ENCODE measurements at places on chromosomes 12 and 14.

- H3K4me1 ChIP-seq: no peaks in the 10 kb centered on the region
- H3K27ac ChIP-seq: no peak overlapping the region
- DNase-seq: no peak
- no peak overlapping the region for H3K4me3 ChIP-seq
- H3K36me3 ChIP-seq: no peaks in the 10 kb centered on the region
Measured at GRCh38 chr12:127024791-127025190, 1242.2 kb upstream of the TMEM132C start.

GRCh38 chr14:95959317-95959716 lies 79.8 kb upstream of the C14orf132 start:
- peaks cover 18% of the 10 kb centered on the region for H3K27me3 ChIP-seq
- H3K4me1 ChIP-seq: no peaks in the 10 kb centered on the region
- H3K36me3 ChIP-seq: no peaks in the 10 kb centered on the region
- no peak for DNase-seq

DNA sequence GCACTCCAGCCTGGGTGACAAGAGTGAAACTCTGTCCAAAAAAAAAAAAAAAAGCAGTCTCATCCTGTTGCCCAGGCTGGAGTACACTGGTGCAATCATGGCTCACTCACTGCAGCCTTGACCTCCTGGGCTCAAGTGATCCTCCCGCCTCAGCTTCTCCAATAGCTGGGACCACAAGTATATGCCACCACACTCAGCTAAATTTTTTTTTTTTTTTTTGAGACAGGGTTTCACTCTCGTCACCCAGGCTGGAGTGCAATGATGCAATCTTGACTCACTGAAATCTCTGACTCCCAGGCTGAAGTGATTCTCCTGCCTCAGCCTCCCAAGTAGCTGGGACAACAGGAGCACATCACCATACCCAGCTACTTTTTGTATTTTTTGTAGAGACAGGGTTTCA lies 5.2 kb upstream of the CNPY2 start:
- peaks cover 5% of the 10 kb centered on the region for H3K4me1 ChIP-seq
- H3K27ac ChIP-seq: no peak overlapping the region
- no peak overlapping the region for H3K4me3 ChIP-seq
- H3K36me3 ChIP-seq: peaks cover 23% of the 10 kb centered on the region
- no peak for DNase-seq
- no peaks in the 10 kb centered on the region for H3K27me3 ChIP-seq

DNA sequence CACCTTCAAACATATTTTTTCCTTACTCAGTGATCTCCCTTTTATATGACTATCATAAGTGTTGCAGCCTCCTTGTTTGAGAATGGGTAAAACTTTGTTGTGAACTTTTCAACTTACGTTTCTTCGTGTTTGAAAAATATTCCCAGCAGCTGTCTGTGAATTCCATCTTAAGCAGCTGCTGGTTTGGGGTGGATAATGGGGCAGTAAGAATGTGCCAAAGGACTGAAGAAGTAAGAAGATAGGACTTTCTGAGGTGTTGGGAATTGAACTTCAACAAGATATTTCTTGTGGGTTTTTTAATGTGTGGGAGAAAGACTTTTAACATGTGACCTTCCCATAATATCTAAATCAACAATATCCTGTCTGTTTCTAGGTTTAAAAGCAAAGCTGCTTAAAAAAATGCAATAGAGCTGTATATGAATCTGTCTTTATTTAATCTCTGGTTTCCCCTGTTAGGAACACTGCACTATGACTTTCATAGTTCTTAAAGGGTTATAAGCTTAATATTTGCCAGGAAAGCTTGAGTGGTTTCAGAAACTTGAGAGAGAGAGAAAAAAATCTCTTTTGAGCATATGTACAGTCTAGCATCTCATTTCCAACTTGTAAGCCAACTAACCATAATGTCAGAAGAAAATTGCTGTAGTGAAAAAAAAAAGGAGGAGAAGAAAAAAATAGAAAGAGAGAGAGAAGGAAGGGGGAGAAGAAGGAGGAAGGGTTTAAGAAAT lies 1659.2 kb upstream of the FLRT2 start:
- H3K27ac ChIP-seq: no peak overlapping the region
- H3K4me1 ChIP-seq: peaks cover 24% of the 10 kb centered on the region
- DNase-seq: no peak
- no peaks in the 10 kb centered on the region for H3K27me3 ChIP-seq

DNA sequence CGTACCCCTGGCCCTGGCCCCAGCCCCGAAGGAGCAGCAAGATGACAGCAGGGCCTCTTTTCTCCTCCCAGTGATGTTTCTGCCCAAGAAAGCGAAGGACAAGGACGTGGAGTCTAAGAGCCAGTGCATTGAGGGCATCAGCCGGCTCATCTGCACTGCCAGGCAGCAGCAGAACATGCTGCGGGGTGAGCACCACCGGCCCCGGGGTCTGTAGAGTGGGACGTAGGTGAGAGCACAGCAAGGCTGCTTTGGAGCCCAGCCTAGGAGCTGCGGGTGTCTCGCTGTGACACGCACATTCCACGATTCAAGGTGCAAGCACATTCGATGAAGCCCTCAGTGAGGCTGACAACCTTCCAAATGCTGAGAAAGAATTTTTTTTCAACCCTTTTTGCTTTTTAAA lies 5.2 kb upstream of the TEX22 start:
- peak; percentile 85 for DNase-seq
- no peak overlapping the region for H3K4me3 ChIP-seq

DNA sequence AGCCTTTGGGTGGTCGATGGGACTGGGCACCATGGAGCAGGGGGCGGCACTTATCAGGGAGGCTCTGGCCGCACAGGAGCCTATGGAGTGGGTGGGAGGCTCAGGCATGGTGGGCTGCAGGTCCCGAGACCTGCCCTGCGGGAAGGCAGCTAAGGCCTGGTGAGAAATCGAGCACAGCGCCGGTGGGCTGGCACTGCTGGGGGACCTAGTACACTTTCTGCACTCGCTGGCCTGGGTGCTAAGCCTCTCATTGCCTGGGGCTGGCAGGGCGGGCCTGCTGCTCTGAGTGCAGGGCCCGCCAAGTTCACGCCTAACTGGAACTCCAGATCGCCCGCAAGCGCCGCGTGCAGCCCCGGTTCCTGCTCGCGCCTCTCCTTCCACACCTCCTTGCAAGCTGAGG lies 33.1 kb upstream of the SLCO1B3 start:
- DNase-seq: peak; percentile 84
- H3K4me3 ChIP-seq: no peak overlapping the region
- H3K27me3 ChIP-seq: no peaks in the 10 kb centered on the region
- no peaks in the 10 kb centered on the region for H3K4me1 ChIP-seq
- peaks cover 3% of the 10 kb centered on the region for H3K36me3 ChIP-seq

GRCh38 chr14:38209572-38210557 lies 2.2 kb downstream of the SSTR1 start:
- peaks cover 6% of the 10 kb centered on the region for H3K36me3 ChIP-seq
- peak; percentile 90 for DNase-seq
- H3K27ac ChIP-seq: no peak overlapping the region
- peaks cover 58% of the 10 kb centered on the region for H3K27me3 ChIP-seq

DNA sequence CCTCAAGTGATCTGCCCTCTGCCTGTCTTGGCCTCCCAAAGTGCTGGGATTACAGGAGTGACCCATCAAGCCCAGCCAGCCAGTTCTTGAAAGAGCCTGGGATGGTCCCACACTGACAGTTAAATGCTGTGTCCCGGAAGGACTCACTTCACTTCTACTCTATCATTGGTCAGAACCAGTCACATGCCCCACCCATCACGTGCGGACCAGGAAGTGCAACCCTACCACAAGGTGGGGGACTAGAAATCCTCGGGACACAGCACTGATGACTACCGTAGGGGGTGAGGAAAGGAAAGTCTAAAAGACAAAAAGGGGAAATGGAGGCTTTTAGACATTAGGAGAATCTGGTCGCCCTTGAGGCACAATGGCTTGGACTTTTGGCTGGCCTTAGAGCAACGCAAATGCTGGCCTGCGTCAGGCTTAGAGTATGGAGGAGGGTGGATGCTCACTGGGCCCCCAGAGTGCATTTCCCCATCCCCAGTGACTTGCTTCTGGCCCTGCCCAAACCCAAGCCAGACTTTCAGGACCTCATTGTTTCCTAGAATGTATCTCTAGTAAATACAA lies 207.7 kb downstream of the TTC8 start:
- H3K27ac ChIP-seq: no peak overlapping the region
- H3K36me3 ChIP-seq: no peaks in the 10 kb centered on the region
- H3K4me3 ChIP-seq: no peak overlapping the region
- DNase-seq: no peak

GRCh38 chr12:113292091-113292490 lies 42.8 kb downstream of the SLC8B1 start:
- H3K27me3 ChIP-seq: no peaks in the 10 kb centered on the region
- DNase-seq: no peak
- peaks cover 12% of the 10 kb centered on the region for H3K4me1 ChIP-seq

- H3K27ac ChIP-seq: no peak overlapping the region
- peaks cover 5% of the 10 kb centered on the region for H3K4me1 ChIP-seq
- H3K4me3 ChIP-seq: no peak overlapping the region
- DNase-seq: no peak
Measured at GRCh38 chr14:100994756-100995330, 91.3 kb upstream of the RTL1 start.

DNA sequence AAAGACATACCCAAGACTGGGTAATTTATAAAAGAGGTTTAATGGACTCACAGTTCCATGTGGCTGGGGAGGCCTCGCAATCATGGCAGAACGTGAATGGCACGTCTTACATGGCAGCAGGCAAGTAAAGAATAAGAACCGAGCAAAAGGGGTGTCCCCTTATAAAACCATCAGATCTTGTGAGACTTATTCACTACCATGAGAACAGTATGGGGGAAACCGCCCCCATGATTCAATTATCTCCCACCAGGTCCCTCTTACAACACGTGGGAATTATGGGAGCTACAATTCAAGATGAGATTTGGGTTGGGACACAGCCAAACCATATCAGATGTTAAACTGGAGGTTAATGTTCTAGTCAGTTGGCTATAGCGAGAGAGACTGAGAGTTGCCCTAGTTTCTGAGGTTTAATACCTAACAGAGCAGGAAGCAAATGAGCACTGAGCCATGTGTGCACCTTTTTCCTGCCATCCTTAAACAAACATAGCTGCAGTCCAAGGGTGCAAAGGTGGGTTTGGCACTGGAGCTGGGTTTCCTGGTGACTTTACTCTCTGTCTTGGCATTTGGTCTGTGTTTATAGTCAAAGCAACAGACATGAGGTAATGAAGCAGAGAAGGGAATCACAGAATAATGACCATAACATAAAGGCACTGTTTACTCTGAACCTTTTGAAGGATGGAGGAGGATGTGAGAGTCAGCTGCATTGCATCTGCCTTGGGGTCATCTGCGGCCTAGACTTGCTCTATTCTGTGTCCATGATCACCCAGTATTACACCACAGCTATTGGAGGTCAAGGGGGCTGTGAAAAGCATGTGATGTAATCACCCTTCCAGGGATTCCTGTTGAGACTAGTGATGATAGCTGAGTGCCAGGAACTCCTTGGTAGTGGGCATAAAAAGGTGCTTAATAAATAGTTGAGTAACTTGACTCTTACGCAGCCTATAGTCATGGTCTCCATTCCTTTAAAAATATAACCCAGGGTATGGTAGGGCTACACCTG lies 83.6 kb upstream of the USP44 start:
- no peaks in the 10 kb centered on the region for H3K27me3 ChIP-seq
- H3K4me3 ChIP-seq: no peak overlapping the region
- no peak for DNase-seq
- H3K27ac ChIP-seq: peak overlapping the region; percentile 84

- no peaks in the 10 kb centered on the region for H3K36me3 ChIP-seq
- H3K27me3 ChIP-seq: no peaks in the 10 kb centered on the region
- DNase-seq: no peak
- H3K4me1 ChIP-seq: no peaks in the 10 kb centered on the region
Measured at GRCh38 chr12:92676710-92677109, 26.1 kb upstream of the PLEKHG7 start.

GRCh38 chr12:104312654-104313053 lies 9.1 kb downstream of the EID3 start:
- no peaks in the 10 kb centered on the region for H3K27me3 ChIP-seq
- DNase-seq: no peak
- H3K4me1 ChIP-seq: peaks cover 1% of the 10 kb centered on the region
- H3K36me3 ChIP-seq: peaks cover 23% of the 10 kb centered on the region

DNA sequence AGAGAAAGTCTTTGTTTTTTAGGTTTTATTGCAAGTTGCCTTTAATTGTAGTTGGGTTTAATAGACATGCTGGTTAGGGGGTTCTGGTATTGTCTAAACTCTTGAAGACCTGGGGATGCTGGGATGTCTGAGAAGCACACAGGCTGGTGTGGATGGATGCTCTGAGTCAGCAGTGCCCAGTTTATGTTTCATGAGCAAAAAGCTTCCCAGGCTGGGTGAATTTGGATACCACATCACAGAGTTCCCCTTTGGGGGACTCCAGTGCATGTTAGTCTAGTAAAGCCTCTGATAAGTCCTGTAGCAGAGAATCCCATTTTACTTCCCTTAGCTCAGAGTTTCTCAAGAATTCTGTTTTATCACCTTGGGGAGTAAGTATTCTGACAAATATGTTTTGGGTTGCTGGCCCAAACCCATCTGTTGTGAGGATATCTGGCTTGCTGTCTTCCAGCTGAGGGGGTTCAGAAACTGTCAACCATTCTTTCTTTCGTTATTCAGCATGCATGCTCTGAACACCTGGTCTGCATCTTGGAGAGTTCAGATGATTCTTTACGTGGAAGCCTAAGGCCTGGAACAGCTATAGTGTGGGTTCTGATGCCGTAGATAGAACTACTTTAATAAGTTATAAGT lies 509.1 kb downstream of the VRK1 start:
- DNase-seq: no peak
- no peaks in the 10 kb centered on the region for H3K36me3 ChIP-seq

DNA sequence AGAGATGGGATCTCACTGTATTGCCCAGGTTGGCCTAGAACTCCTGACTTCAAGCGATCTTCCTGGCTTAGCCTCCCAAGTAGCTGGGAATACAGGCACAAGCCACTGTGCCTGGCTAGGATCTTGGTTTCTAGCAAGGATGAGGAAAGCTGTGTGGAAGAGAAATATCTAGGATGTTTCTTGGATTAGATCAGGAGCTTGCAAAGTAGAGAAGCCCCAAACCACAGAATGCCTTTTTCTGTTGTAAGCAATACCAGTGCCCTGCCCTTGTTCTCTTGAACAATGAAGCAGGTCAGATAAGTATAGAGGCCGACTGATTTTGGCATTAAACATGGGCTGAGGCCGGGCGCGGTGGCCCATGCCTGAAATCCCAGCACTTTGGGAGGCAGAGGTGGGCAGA lies 44.3 kb upstream of the STRN3 start:
- H3K27ac ChIP-seq: peak overlapping the region; percentile 54
- H3K36me3 ChIP-seq: peaks cover 3% of the 10 kb centered on the region
- H3K4me3 ChIP-seq: no peak overlapping the region
- no peaks in the 10 kb centered on the region for H3K27me3 ChIP-seq
- DNase-seq: no peak

DNA sequence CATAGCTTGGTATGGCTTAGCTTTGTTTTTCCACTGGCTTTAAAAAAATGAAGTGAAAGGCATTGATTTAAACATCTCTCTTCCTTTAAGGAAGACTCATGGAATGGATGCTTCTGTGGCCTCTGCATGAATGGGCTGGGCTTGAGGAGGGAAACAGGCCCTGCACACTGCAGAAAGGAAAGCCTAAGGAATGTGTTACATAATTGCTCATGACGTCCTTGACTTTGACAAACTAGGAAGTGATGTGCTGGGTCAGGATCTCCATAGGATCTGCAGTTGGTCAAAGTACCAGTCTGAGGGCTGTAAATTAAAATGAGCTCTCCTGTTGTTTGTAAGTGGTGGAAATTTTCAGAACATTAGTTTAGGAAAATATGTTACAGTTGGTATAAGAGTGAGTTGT lies 12.7 kb downstream of the SAMD4A start:
- DNase-seq: no peak
- H3K4me1 ChIP-seq: peaks cover 51% of the 10 kb centered on the region
- no peak overlapping the region for H3K4me3 ChIP-seq

- no peak overlapping the region for H3K27ac ChIP-seq
- no peak overlapping the region for H3K4me3 ChIP-seq
- no peaks in the 10 kb centered on the region for H3K36me3 ChIP-seq
- DNase-seq: no peak
- H3K4me1 ChIP-seq: peaks cover 12% of the 10 kb centered on the region
- H3K27me3 ChIP-seq: no peaks in the 10 kb centered on the region
Measured at GRCh38 chr12:69987579-69988091, 162.6 kb downstream of the MYRFL start.

Measured in chondrocyte (in vitro differentiated cells).